Adrenal gland (tissue), 19 donors: ENCODE measurements at places on chromosomes 6 and 20.

- peaks cover 5% of the 10 kb centered on the region for H3K36me3 ChIP-seq
- H3K27me3 ChIP-seq = no peaks in the 10 kb centered on the region
- no peaks in the 10 kb centered on the region for H3K4me1 ChIP-seq
- no peak overlapping the region for H3K27ac ChIP-seq
- H3K4me3 ChIP-seq = no peak overlapping the region
- no peak for DNase-seq
These were observed 698 bp downstream of the SFTA2 start for GRCh38 chr6:30931272-30931671.

DNA sequence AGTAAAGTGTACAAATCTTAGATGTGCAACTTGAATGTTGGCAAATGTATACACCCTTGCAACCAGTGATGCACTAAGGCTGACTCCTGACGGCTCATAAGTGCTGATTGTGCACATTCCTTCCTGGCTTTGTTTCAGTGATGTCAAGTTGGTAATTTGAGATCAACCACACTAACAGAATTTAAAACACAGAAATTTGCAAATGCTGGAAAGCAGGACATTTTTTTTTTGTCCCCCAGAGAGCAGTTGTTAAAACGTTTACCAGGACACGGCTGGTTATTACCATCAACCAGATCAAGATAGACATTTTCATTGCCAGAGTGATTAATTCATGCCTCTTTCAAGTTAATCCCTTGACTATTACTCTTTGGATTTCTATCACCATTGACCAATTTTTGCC is 735.6 kb downstream of the RFPL4B start:
- DNase-seq = no peak
- H3K27ac ChIP-seq = no peak overlapping the region
- no peaks in the 10 kb centered on the region for H3K4me1 ChIP-seq
- no peaks in the 10 kb centered on the region for H3K36me3 ChIP-seq

GRCh38 chr20:52379723-52380336 is 188.3 kb upstream of the ZFP64 start:
- H3K4me3 ChIP-seq = no peak overlapping the region
- H3K36me3 ChIP-seq = no peaks in the 10 kb centered on the region
- H3K27me3 ChIP-seq = no peaks in the 10 kb centered on the region
- DNase-seq = peak; percentile 36
- no peaks in the 10 kb centered on the region for H3K4me1 ChIP-seq
- no peak overlapping the region for H3K27ac ChIP-seq

- H3K36me3 ChIP-seq = no peaks in the 10 kb centered on the region
- no peak overlapping the region for H3K4me3 ChIP-seq
- no peak for DNase-seq
These were observed 74.7 kb upstream of the TCF21 start for GRCh38 chr6:133814238-133814637.

DNA sequence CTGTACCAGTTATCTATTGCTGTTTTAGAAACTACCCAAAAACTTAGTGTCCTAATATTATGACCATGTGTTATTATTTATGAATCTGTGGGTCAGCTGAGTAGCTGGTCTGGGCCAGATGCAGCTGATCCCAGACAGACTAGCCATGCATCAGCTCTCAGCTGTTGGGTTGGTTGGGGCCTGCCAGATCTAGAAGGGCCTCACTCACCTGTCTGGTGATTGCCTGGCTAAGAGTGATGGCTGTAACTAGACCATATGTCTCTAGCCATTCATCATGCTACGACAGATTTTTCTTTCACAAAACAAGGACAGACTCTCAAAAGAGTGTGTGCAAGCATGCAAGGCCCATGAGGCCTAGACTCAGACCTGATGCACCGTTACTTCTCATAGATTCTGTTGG is 403.2 kb downstream of the SAMD5 start:
- no peaks in the 10 kb centered on the region for H3K27me3 ChIP-seq
- no peaks in the 10 kb centered on the region for H3K4me1 ChIP-seq
- H3K27ac ChIP-seq = no peak overlapping the region
- DNase-seq = no peak
- no peaks in the 10 kb centered on the region for H3K36me3 ChIP-seq
- no peak overlapping the region for H3K4me3 ChIP-seq

GRCh38 chr20:38601216-38602184 is at the start of gene ARHGAP40:
TSS of gene ARHGAP40 (plus strand) at chr20:38601809.
- no peak within 1 kb of the TSS for H3K4me3 ChIP-seq
- H3K27me3 ChIP-seq = peaks cover 19% of the 10 kb centered on the region
- no peaks in the 10 kb centered on the region for H3K4me1 ChIP-seq
- no peaks in the 10 kb centered on the region for H3K36me3 ChIP-seq

DNA sequence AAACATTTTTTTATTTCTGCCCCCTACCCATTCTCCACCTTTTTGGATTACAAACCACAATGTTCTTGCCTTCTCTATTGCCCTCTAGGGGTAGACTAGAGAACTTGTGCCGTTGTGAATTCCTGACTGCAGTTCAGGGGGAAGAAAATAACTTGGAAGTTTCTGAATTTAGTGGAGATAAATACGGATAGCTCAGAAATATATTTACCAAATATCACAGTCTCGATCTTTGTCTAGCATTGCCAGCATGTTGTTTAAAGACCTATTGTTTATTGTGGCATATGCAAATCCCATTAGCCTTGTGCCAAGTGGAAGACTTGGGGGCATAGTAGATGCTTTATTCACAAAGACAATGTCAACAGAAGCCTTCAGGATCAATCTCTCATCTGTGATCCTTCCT is 154.1 kb upstream of the MMS22L start:
- no peaks in the 10 kb centered on the region for H3K4me1 ChIP-seq
- H3K4me3 ChIP-seq = no peak overlapping the region
- no peaks in the 10 kb centered on the region for H3K27me3 ChIP-seq
- no peak overlapping the region for H3K27ac ChIP-seq

- H3K4me1 ChIP-seq = no peaks in the 10 kb centered on the region
- no peaks in the 10 kb centered on the region for H3K27me3 ChIP-seq
- H3K4me3 ChIP-seq = no peak overlapping the region
- no peak overlapping the region for H3K27ac ChIP-seq
These were observed 1037.3 kb upstream of the FLRT3 start for GRCh38 chr20:15374682-15375081.

- H3K27me3 ChIP-seq = no peaks in the 10 kb centered on the region
- no peak for DNase-seq
- H3K4me3 ChIP-seq = no peak overlapping the region
- peaks cover 21% of the 10 kb centered on the region for H3K4me1 ChIP-seq
These were observed 5.7 kb downstream of the LMBRD1 start for GRCh38 chr6:69791065-69791471.

- no peak for DNase-seq
- no peaks in the 10 kb centered on the region for H3K27me3 ChIP-seq
These were observed 66.1 kb downstream of the PRND start for GRCh38 chr20:4787820-4788219.

DNA sequence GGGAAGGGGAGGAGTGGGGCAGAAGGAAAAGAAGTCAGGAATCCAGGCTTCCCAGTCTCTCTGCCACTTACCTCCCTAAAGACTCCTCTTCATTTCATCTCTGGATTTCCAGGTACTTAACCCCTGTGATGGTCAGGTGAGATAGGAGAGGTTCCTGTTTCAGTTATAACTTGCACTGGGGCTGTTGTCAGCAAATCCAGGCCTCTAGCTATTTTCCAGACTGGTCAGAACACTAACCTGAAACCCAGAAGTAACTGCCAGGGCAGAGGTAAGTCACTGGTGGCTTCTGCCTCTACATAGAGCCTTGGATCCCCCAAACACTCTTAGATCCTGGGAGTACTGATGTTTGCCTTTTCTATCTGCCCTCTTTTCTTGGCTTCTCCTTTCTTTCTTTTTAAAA is 233.5 kb upstream of the TAB2 start:
- no peak overlapping the region for H3K4me3 ChIP-seq
- H3K36me3 ChIP-seq = no peaks in the 10 kb centered on the region
- no peak overlapping the region for H3K27ac ChIP-seq
- H3K4me1 ChIP-seq = peaks cover 16% of the 10 kb centered on the region
- no peak for DNase-seq
